ENCODE measurements at places on chromosomes 1 and 21. TPM values are rescaled to one million over a fixed set of nuclear protein-coding genes. Genes with fewer than 3 reads are reported as not detected.

The OLFM3 gene
- total RNA-seq: not detected

The KIF1B gene
- 28.3 TPM for total RNA-seq

The CLEC20A gene
- not detected for total RNA-seq

The ENAH gene
- 122 TPM for total RNA-seq

The SPATA46 gene
- total RNA-seq: not detected

The AMY2B gene
- total RNA-seq: 1.9 TPM

The LCE1E gene
- not detected for total RNA-seq

The GSTM4 gene
- total RNA-seq: 13.6 TPM

The EFNA4 gene
- 2.0 TPM for total RNA-seq

Measured in placental pericyte (primary cell).